Stimulated activated CD4-positive, alpha-beta T cell treated with anti-CD3 and anti-CD28 coated beads, Interleukin-1b, Interleukin-23, amount 100 ng/mL, for 24 hours (primary cell): ENCODE measurements at places on chromosomes 2 and 18.

DNA sequence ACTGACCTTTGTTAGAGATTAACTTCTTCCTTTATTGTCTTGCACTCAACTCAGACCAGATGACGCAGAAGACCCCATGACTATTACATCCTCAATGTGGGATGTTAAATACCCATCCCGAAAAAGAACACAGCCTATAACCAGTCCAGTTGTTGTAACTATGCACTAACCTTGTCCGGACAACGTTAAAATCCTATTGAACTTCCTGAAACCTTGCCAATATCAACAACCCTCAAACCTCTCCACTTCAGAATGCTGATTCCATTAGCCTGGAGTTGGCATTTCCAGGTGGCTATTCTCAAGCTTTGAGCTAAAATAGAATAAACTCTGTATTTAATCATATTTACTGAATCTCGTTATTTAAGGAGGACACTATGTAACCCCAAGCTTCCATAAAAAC is 13.6 kb downstream of the NMS start:
- DNase-seq, result no peak

DNA sequence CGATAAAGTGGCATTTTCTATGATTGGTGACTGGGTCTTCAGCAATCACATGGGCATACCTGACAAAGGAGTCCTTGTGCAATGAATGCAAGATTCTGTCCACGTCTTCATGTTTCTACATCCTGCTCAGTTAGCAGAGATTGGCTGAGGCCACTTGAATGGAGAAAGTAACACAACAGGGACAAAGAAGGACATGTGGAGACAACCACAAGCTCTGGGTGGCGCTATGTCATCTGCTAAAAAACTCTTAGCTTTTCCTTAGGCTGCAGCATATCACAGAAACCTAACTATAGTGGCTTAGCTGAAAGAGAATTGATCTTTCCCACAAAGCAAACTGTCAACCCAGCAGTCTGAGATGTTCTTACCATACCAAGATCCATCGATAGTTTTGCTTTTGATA is 1109.7 kb downstream of the SOCS6 start:
- no peak for DNase-seq

- no peak for DNase-seq
These were observed 25.4 kb downstream of the FBLN7 start for GRCh38 chr2:112163541-112163981.

DNA sequence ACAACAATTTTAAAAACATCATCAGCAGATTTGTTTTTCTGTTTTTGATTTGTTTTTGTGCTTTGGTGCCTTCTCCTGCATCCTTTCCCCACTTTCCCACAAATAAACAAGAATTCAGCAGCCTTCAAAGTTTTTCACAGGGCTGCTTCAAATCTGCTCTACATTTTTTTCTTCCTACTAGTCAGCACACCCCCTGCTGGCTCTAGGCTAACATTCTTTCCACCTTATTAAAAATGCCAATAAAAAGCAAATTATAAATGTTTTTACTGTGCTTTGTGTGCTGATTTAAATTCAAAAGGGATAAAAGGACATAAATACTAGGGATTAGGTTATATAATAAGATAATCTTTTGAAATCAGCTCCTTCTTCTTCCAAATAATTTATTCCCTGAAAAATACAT is 6.2 kb upstream of the CNTNAP5 start:
- DNase-seq, result no peak

GRCh38 chr18:72174972-72175649 is 369.0 kb downstream of the CBLN2 start:
- DNase-seq, result no peak

DNA sequence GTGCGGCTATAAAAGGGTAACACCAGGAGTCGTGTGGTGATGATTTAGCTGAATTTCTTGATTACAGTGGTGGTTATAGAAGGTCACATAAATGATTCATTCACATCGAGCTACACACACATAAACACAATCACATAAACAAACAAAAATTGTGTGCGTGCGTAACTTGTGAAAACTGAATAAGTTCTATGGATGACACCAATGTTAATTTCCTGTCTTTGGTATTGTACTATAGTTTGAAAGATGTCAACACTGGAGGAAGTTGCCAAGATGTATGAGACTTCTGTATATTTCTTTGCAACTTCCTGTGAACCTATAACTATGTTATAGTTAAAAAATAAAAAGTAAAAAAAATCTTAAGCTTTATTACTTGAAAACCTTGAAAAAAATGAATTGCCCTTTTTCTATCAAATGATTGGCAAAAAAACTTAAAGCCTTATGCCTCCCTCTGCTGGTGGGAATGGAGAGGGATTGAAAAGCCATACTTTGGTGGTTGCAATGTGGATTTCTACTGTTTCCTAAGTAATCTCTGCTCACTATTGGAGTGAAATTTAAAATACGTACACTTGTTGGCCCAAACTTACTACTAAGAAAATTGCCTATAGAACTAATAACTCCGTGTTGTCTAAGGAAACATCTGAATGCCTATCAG is 227.7 kb downstream of the RPIA start:
- no peak for DNase-seq

DNA sequence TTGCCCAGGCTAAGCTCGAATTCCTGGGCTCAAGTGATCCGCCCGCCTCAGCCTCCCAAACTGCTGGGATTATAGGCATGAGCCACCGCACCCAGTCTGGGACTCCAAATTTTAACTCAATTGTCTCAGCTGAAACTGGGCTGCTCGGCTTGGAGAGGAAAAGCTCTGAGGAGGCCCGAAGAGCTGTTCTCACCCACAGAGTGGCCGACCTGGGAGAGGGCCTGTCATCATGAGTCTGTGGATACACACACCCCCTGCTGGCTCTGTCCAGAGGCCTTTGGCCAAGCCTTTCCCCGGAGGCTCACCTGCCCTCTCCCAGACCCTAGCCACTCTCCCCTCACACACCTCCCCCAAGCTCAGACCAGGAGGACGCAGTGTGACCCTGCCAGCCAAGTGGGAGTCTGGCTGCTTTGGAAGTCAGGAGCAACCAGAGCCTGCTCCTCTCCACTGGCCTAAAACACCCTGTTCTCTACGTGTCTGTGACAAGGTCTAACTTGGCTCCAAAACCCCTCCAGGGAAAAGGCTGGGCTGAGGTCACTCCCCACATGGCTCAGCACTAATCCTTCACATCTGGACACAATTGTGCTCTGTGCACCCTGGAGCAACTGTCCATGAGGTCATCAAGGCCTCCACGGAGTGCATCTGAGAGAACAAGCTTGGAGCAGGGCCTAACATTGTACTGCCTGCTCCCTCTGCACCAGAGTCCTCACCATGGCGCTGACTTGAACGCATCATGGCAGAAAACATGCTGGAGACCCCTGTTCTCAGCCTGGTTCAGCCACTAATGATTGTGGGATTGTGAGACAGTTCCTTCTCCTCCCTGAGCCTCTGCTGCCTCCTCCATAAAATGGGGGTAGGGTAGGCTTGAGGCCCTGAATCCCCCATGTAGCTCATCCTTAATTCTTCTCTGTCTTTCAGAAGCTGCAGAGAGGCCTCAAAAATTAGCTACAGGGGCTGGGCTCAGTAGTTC is 49.9 kb upstream of the RAB6C start:
- DNase-seq, result no peak

DNA sequence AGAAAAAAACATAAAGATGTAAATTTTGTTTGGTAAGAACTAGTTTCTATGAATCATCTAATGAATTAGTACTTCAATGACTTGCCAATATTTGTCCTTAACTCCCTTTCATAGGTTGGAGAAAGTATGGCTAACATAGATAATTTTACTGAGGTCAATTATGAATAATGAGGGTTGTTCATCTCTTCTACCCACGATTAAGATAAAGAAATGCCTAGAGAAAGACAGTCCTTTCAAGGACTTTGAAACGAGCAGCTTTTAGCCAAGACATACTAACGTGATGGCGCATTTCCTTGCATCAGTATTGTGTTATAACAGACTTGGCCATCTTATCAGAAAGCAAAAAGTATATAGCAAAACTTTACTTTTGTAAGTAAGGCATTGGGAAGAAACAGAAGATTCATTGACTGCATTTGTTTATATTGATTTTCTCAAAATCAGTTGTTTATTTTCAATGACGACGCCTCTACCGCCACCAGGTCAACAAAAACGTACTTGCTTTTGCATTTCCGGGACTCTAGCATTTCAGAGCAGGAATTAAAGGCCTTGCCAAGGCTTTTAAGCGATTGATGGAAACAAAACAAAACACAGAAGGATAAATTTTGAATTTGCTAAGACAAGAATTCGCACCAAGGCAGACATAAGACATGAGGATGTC is 961 bp downstream of the RBM43 start:
- no peak for DNase-seq

DNA sequence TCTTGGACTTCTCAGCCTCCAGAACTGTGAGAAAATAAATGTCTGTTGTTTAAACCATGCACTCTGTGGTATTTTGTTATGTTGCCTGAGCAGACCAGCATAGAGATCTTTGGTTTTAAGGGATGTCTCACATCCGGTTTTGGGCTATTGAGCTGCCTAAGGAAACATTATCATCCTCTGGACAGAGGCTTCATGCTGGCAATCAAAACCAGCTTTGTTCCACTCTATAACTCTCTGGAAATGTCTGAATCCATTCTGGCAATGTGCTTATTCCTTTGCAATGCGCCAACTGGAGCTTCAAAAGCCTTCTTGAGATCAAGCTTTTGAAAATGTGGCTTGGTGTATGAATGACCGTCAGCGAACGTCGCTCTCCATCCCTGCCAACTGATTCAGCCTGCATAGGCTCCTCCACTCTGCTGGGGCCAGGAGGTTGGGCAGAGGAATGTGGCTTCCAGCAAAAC is 183.6 kb upstream of the MGAT5 start:
- DNase-seq, result no peak

DNA sequence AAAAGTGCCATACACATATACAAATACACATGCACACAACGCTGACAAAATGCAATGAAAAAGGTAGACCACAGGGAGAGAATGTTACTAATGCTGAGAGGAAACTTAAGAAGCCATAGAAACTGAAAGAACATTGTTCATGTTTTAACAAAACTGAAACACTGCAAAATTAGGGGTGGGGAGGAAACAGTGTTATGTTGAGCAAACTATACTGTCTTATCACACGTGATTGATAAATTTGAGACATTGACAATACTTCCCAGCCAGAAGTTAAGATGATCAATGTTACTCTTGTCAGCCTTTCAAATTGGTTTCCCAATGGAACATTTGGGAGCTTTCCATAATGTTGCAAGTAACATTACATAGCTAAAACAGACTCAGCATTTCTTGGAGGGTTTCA is 165.5 kb downstream of the L3MBTL4 start:
- DNase-seq, result no peak

DNA sequence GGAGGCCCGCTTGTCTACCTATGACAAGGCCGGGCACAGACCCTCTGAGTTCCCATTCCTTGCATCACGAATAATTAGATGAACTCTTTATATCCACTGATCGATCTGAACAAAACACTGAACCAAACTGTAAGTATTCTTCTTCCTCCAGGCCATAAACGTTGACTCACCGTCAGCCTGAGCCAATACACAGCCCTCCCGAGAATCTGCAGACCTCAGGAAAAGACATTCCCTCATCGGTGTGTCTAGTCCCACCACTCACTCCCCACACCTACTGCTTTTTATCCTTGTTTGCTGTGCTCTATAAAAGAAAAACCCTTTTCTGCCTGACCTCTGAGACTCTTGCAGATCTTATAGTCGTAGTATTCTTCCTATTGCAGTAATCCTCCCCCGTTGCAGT is 41.0 kb downstream of the TMEM87B start:
- no peak for DNase-seq

DNA sequence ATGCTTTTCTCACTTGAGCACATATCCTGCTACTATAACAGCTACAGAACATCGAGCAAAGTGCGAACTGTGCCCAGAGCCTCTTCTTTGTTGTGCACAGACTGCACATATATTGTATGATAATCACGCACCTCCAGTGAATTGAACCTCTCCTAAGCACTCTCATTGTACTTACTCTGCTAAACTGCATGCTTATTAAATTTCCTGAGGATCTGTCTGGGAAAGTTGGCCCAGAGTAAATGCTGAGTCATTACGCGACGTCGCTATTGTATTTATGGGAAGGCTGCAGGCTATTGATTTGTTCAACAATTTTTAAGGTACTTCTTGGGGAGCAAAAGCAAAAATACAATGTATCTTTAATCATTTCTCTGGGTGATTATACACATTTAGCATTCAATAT is 399.6 kb upstream of the DSEL start:
- no peak for DNase-seq

- DNase-seq, result no peak
These were observed 65.6 kb downstream of the EMX1 start for GRCh38 chr2:72982781-72983499.

DNA sequence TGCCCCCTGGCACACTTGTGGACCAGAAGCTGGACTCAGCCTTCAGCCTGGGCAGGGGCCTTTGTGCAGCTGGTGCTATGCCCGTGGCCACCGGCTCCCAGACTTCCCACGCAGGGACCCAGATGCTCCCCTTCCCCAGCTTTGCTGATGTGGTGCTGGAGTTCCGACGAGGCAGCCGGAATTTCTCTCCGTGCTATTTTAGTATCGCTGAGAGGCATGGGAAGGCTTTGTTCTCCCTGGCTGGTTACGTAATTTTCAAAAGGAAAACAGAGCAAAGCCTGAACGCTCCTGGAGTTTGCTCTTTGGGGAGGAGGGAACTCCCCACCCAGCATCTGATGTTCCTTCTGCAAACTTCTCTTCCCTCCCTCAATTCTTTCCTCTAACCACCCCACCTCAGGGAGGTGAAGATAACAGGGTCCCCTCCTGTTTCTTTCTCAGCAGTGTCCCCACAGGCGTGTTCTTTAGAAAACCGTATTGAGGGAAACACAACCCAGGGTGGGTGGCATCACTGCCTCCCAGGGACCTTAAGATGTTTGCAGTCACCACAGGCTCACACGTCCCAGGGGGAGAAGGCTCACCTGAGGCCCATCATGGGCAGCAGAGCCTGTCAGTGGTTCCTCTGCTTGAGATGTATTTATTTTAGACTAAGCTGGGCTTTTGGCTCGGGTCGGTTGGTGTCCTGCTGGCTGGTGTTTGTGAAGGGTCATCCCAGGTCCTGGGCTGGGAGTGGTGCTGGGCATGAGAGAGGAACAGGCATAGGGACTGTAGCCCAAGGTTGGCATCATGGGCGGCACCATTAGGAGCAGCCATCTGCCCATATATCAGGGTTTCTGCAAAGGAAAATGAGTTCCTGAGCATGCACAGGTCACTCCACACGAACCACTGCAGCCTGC is 95.0 kb downstream of the MAPK4 start:
- no peak for DNase-seq

DNA sequence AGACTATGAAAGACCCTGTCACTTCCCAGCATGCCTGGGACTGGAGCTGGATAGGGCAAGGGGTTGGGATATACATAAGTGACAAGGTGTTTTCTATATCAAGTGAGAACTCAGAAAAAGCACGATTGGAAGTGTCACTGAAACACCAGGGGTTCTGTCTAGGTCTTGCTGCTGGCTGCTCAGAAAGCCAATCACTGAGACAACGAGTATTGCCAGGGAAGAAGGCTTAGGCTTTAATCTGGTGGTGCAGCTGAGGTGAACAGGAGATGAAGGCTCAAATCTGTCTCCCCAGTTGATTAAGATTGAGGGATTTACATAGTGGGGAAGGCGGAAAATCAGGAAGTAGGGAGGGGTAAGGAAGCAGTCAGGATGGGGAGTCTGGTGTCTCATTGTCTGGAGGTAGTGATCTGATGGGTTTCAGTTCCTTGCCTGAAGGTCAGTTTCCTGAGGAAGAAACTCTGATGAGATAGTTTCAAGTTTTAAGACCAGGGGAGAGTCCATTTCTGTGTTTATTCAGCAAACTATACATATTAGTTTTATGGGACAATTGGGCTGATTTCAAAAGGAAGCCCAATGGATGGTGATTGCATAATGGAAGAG is 3.5 kb upstream of the C2orf74 start:
- no peak for DNase-seq

- no peak for DNase-seq
These were observed 17.5 kb upstream of the RAB31 start for GRCh38 chr18:9690418-9691188.
